Stimulated activated CD4-positive, alpha-beta T cell treated with anti-CD3 and anti-CD28 coated beads, TNF-alpha, amount 100 ng/mL, for 24 hours (primary cell): ENCODE measurements at places on chromosomes 12 and 14.

DNA sequence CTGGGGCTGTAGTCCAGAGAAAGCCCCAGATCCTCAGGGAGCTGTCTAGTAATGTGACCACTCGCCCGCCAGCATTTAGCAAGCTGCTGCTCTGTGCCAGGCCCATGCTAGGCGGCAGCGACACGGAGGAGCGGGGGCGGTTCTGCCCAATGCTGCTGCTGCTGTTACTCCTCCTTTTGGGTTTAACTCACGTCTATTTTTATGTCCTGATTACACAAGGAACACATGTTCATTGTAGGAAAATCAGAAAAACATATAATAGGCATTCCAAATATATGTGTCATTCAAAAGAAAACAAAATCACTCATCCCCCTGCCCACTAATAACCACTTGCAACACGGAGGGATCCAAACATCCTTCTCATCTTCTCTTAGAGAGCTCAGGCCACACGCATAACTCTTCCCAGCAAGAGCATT, 30.4 kb downstream of the CCDC92 start:
- DNase-seq = no peak

DNA sequence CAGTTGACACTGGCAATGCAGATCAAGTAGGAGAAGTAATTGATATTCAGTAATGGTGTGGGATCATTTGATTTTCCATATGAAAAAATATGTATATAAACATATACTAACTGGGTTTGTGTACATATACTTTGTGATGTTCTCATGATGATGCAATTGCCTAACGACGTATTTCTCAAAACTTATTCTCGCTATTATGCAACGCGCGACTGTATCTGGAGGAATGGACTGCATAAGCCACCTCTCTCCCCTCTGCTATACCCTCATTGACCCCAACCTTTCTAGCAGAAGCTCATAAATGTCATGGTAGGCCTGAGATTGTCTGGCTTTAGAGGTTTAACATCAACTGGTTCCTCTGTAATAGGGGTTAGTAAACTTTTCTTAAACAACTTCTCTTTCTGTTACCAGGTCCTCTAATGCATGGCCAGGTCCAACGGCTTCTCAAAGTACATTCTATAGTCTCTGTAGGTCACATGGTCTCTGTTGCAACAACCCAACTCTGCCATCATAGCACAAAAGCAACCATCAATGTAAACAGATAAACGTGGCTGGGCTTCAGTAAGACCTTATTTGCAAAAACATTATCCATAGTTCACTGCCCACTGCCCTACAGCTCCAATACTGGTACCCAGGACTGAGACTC, 59.3 kb downstream of the FOXN3 start:
- no peak for DNase-seq

DNA sequence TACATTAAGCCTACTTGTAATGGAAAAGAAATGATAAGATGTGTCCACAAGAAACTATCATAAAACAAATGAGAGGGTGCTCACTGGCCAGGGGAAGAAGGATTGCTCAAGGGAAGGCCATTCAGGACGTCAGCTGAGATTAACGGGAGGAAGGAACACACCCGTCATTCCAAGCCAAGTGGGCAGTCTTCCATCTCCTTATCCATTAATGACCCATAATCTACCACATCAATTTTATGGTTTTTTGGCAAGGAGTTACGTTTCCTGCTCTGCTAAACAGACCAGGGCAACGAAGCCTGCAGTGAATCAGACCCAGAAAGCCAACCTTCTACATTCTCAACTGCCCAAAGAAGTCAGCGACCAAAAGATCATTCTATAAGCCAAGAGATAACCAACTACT, 25.1 kb downstream of the PRKAB1 start:
- no peak for DNase-seq

DNA sequence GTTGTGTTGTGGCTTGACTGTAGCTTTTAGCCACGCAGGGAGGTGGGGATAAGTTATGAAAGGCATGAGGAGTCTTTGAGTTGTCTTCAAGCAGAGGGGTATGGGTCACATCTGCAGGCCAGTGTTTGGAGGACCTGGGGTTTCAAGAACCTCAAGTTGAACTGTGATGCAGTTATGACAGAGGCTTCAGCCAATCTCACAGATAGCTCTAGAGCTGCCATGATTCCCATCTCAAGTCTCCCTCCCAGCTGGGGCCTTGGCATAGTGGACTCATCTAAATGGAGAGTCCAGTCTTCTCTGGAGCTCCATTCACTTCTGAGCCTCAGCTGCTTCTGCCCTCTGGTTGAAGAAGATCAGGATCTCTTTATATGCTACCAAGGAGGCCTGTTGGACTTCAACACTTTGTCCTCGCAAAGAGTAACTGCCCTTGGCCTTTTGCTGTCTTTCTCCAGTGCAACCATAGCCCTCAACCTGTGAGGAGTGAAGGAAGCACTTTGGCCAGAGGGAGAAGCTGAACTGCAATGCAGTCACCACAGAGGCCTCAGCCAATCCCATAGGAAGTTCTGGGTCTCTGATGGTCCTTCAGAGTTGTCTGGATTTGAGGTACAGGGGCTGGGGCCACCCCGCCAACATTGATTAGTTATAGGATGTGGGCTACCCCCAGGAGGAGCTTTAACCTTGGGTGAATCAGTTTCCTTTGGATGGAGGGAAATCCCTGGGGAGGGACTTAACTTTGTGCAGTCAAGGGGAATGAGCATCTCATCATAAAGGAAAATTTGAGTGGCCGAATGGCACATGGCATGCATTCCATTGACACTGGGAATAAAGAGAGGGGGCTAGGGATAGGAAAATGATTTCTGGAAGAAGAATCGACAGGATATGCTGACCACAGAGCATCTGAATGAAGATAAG, 230.5 kb downstream of the PCNX1 start:
- no peak for DNase-seq

DNA sequence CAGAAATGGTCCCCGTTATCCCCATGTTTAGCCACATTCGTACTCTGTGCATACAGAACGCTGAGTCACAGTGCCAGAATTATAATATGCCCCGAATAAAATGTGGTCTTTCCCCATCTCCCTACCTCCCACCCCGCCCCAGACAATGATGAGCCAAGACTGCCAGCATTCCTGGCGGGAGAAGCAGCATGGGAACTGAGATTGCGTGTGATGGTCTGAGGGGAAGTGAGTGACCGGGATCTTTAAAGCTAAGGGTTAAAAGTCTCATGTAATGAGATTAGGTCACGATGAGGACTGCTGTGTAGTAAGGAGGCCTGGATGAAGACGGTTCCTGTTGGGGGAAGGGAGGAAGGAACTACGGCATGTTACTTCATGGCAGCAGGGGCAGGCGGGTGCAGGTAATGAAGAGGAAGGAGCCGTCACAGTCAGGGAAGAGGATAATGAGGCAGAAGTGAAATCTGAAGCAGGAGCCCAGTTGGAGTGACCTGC, 243.3 kb upstream of the FKBP4 start:
- DNase-seq = no peak
